Dorsolateral prefrontal cortex (tissue), 122 donors: ENCODE measurements at places on chromosomes 1 and 21.

GRCh38 chr1:209249280-209249670, 334.2 kb upstream of the CAMK1G start:
- no peak for DNase-seq

DNA sequence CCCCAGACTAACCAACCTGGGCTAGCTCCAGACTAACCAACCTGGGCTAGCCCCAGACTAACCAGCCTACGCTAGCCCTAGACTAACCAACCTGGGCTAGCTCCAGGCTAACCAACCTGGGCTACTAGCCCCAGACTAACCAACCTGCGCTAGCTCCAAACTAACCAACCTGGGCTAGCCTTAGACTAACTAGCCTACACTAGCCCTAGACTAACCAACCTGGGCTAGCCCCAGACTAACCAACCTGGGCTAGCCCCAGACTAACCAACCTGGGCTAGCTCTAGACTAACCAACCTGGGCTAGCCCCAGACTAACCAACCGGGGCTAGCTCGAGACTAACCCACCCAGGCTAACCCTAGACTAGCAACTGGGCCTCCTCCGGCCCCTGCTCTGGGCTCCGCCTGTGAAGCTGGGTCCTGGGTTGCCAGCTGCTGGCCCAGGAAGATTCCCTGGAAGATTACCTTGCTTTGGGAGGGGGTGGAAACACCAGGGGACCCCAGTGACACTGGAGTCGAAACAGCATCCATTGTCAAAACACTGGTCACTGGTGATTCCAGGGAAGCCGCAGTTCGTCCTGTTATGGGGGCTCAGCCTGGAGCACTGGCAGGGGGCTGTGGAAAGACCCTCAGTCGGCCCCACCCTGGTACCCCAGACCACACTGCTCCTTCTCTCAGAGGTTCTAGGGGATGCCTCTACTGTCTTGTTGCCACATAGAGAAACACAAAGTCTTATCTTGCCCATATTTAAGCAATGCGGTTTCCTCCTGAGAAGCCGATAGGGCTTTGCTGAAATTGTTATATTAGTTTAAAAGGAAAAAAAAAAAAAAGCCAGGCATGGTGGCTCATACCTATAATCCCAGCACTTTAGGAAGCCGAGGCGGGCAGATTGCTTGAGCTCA, 1.1 kb downstream of the TFF2 start:
- no peak for DNase-seq

DNA sequence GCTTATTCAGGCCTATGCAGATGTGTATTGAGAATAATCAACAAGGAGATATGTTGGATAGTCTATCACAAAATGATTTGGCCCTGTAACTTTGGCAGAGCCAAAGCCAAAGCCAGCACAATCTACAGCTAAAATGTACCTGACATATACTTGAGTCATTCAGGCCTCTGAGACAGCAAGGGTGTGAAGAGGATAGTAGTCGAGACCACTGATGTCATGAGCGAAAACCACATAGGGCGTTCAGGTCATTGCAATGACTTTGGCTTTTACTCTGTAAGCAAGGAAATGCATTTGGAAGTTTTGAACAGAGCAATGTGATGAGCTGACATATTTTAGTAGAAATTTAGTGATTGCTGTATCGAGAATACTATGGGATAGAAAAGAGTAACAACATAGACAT, 579.6 kb downstream of the AMY1C start:
- DNase-seq: no peak

- DNase-seq: no peak
Measured at GRCh38 chr1:41486371-41487125, 2.1 kb upstream of the EDN2 start.

DNA sequence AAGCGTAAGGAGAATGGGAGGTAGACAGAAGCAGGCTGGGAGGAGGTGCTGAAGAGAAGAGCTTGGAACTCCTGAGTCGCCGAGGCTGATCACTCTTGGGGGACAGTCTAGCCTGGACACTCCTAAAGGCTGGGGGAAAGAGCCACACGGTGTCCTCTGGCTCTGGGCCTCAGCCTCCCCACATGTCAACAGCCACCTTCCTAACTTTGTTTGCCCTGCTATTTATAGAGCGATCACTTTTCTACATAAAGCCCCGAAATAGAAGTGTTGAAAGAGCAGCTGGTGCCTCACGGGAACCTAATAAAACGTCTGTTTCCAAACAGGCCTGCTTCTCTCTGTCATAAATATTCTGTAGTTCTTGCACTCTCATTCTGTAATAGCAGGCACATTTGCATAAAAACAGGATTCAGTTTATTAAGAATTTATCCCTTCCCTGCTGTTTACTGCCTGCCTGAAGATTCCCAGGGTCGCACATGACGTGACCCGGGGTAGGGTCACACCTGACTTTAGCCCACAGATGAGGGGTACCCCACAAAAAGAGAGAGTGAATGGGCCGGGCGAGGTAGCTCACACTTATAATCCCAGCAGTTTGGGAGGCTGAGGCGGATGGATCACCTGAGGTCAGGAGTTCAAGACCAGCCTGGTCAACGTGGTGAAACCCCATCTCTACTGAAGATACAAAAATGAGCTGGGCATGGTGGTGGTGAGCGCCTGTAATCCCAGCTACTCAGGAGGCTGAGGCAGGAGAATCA, 212.5 kb downstream of the TOMM20 start:
- no peak for DNase-seq

GRCh38 chr21:36247316-36248010, 72.5 kb upstream of the MORC3 start:
- DNase-seq: no peak

DNA sequence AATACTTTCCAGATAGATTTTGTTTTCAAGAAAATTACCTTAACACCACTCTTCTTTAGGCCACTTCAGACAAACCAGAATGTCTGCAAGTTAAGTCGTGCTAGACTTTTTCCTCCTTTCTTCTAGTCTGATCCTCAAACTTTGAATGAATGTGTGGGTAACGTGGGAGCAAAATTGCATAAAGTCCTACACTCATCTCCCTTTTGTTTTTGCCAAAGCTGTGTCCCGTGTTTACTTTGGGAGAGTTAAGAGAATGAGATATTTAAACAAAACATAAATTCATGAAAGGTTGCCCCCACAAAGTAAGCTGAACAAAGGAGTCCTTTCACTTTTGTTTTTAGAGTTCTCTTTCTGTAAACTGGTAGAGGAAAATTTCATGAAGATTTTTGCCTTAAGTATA, 16.9 kb upstream of the VAMP3 start:
- no peak for DNase-seq

GRCh38 chr1:30249446-30250337, 473.7 kb downstream of the MATN1 start:
- no peak for DNase-seq

- peak; percentile 38 for DNase-seq
Measured at GRCh38 chr1:213381572-213382084, 330.6 kb downstream of the RPS6KC1 start.

DNA sequence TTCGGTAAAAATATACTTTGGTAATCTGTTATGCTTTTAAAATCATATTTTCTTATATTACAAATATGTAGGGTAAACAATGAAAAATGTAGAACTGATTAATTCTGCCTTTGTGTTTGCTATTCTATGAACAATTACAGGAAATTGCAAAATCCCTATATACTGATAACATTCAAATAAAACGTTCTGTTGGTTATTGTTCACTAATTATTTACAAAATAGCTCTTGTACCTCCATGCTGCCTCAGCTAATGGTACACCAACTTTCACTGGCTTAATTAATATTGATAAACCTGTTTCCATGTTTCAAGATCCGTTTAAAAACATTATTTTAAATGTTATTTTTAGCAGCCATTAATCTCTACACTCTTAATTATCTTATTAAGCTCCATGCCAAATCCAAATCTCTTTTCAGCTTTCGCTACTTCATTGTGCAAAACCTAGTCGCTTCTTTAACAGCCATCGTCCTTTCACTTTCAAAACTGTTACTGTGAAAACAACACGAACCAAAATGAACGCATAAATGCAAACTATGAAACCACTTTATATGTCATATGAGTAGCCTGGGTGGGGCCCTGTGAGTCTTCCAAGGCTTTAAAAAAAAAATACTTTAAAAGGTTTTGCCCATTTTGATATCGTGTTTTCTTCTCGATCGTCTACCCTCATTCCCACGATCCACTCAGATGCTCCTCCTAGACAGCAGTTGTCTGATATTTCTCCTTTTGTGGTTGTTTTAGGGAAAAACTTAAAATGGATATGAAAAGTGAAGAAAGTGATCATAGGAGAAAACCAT, 807.1 kb downstream of the USP25 start:
- DNase-seq: no peak
